ENCODE measurements at places on chromosomes 1 and 21.

- no peak for DNase-seq
These were observed 30.3 kb upstream of the PGBD5 start for GRCh38 chr1:230456478-230456877.

GRCh38 chr1:50208756-50209155 lies 100.0 kb downstream of the ELAVL4 start:
- no peak for DNase-seq

GRCh38 chr1:208759255-208759654 lies 515.1 kb upstream of the PLXNA2 start:
- no peak for DNase-seq

- DNase-seq, result no peak
These were observed 1.4 kb upstream of the TTLL7 start for GRCh38 chr1:84000196-84000885.

GRCh38 chr1:24806588-24806987 lies 61.3 kb downstream of the CLIC4 start:
- no peak for DNase-seq

DNA sequence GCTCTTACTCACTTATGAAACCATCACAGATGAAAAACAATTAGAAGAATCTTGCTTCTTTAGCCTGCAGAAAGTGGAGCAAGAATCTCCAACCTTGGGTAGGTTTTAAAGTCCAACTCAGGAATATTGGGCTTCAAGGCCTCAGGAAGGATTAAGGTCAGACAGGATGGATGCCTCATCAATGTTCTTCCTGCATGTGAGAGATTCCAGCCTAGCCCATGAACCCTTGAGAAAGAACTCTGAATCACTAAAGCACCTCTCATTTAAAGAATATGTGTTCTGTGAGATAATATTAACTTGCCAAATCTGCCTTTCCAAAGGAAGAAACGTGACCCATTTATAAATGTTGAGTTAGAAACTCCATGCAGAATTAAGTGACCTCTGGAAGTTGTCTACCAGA lies 345.2 kb upstream of the CAMK1G start:
- DNase-seq, result no peak

GRCh38 chr21:34091607-34092006 lies 18.2 kb downstream of the MRPS6 start:
- DNase-seq, result peak; percentile 39

- DNase-seq, result no peak
These were observed 680.3 kb downstream of the PLA2G4A start for GRCh38 chr1:187509091-187509490.

GRCh38 chr1:33366762-33367484 lies 46.0 kb upstream of the A3GALT2 start:
- DNase-seq, result no peak

DNA sequence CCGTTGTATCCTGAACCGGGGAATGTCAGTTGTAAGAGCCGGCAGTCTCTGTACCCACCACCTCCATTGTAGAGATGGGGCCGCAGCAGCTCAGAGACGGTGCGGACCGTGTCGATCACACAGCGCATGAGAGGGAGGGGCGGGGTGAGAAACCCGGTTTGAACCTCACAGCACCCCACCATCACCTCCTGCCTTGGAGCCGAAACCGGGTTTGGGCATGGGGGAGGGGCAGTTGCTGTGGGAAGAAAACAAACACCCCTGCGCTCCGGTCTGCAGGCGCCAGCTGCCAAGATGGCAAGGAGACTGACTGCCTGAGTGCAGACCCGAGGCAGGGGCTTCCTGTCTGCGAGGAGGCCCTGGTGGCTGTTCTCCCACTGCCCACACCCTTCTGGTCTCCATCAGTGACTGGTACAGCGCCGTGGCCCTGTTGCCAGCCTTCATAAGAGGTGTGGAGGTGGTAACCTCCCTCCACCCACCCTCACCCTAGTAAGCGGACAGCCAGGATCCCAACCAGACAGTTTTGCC lies 69.2 kb upstream of the SSBP3 start:
- no peak for DNase-seq

- DNase-seq, result no peak
These were observed at the start of gene CHRM3 for GRCh38 chr1:239386453-239387303. Gene CHRM3, plus strand, starts transcription at chr1:239386568. Its CDS starts 520,884 bp downstream, at chr1:239907452.

DNA sequence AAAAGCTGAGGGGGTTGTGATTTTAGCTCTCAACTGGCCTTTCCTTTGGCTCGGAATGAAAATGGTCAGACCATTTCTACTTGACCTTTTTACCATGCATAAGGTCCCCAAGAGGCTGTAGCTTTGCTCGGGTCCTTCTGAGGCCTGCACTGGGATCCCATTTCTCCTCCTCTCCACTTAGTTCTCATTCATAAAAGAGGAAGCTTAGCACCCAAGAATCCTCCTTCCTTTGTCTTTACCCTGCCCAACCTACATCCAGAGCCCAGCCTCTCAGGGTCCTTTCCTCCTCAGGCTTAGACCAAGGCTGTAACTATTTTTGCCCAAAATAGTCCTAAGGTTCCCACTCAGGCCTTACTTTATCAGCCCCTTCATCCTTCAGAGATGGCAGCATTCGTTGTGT lies 6.0 kb upstream of the SLC27A3 start:
- DNase-seq, result no peak

GRCh38 chr1:213931836-213932235 lies 55.9 kb upstream of the PROX1 start:
- no peak for DNase-seq

GRCh38 chr1:53847980-53848379 lies 9.9 kb upstream of the NDC1 start:
- no peak for DNase-seq

- DNase-seq, result no peak
These were observed 114.4 kb downstream of the CENPF start for GRCh38 chr1:214717351-214717750.

DNA sequence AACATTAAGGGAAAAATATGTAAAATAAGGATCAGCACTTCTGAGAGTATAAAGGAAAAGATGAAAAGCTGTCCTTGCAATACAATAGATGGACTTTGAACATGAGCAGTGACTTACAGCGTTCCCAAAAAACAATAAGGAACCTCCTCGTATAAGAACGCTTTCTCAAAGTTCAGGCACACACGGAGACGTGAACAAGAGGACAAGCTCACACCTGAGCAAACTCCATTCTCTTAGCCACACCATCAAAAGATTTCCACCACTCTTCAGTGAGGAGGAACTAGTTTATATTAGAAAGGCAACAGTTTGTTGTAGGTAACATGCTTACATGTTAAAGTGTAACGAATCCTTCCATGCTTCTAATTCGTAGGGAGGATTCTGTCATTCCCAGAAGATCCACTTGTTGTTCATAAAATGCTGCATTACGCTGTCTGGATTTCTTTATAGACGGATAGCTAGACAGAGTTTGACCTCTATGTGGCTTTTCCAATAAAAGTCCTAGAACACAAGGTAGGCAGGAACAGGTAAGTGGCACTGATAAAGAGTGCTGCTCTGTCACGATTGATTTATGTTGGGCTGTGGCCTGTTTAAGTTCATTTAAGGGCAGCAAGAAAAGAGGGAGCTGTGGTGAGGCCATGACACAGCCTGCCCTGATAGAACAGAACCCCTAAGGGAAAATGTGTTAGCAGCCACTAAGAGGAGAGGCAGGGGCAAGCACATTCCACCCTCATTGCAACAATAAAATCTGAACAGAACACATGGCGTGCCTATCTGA lies 37.0 kb upstream of the ATP1A1 start:
- DNase-seq, result no peak

DNA sequence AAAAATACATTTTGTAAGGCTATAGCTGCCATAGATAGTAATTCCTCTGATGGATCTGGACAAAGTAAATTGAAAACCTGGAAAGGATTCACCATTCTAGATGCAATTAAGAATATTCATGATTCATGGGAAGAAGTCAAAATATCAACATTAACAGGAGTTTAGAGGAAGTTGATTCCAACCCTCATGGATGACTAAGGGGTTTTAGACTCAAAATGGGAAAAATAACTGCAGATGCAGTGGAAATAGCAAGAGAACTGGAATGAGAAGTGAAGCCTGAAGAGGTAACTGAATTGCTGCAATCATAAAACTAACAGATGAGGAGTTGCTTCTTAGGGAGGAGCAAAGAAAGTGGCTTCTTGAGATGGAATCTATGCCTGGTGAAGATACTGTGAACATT lies 230.8 kb downstream of the KCTD3 start:
- DNase-seq, result no peak

- DNase-seq, result no peak
These were observed 21.1 kb downstream of the MAPKAPK2 start for GRCh38 chr1:206705726-206706297.

GRCh38 chr1:161199506-161200139 lies 769 bp upstream of the ADAMTS4 start:
- peak; percentile 16 for DNase-seq

GRCh38 chr1:64917907-64918306 lies 48.4 kb downstream of the JAK1 start:
- DNase-seq, result no peak
